Stimulated activated CD4-positive, alpha-beta T cell treated with anti-CD3 and anti-CD28 coated beads, Interleukin-2, amount 100 ng/mL, for 24 hours (primary cell): ENCODE measurements at places on chromosomes 16 and 17.

DNA sequence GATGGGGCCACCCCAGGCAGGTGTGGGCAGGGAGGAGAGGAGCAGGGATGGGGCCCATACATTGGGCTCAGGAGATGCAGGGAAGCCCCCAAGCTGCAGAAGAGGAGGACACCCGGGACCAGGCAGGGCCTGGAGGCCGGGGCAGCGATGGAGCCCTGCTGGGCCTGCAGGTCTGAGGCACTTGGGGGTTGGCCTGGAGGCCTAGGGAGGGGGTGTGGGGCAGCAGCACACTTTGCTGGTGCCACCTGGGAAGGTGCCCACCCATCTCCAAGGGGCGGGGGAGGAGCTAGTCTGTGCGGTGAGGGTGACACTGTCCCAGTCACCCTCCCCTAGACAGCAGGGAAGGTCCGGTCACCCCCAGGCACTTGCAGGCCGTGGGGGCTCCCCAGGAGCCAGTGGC lies 6.4 kb upstream of the CCDC57 start:
- DNase-seq = no peak

DNA sequence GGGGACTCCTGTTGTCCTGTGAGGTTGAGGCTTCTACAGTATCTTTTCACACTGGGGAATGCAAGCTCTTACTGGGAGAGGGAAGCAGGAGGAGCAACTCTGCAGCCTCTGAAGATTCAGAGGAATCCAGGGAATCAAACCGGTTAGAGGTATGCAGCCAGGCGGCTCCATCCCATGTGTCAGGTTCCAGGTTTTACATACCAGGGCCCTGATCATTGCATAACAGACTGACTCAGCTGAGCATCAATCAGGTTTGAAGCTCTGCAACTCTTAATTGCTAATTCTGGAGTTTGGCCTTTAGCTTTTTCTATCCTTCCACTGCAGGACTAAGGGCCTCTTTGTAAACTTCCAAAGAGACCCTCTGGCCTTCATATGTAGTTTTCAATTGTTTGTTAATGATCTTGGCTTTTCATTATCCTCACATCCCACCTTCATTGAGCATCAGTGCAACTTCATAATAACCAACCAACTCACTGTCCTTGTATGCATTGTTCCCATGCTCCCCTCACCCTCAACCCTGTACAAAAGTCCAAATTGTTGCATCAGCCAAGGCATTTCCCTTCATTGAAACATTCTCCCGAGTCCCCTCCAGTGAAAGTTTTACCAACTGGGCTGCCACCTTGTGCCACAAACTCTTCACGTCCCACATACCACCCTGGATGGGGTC lies 59.7 kb upstream of the DHX40 start:
- no peak for DNase-seq

DNA sequence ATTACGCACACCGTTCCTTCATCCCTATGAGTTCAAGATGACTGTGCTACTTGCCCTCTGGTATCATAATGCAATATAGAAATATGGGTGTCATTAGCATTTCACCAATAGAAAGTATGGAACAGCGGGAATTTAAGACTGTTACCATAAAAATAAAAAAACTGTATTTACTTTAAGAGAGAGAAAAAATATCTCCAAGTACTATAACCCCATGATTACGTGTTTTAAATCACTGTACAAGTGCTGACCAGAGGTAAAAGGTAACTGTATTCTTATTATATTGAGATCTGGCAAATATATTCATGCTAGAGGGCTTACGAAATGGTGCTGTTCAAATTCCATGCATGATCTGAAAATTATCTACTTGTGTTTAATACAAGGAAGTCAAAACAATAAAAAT lies 5.2 kb downstream of the SDR42E1 start:
- DNase-seq = no peak

GRCh38 chr16:81715358-81716196 lies 63.5 kb upstream of the PLCG2 start:
- no peak for DNase-seq

DNA sequence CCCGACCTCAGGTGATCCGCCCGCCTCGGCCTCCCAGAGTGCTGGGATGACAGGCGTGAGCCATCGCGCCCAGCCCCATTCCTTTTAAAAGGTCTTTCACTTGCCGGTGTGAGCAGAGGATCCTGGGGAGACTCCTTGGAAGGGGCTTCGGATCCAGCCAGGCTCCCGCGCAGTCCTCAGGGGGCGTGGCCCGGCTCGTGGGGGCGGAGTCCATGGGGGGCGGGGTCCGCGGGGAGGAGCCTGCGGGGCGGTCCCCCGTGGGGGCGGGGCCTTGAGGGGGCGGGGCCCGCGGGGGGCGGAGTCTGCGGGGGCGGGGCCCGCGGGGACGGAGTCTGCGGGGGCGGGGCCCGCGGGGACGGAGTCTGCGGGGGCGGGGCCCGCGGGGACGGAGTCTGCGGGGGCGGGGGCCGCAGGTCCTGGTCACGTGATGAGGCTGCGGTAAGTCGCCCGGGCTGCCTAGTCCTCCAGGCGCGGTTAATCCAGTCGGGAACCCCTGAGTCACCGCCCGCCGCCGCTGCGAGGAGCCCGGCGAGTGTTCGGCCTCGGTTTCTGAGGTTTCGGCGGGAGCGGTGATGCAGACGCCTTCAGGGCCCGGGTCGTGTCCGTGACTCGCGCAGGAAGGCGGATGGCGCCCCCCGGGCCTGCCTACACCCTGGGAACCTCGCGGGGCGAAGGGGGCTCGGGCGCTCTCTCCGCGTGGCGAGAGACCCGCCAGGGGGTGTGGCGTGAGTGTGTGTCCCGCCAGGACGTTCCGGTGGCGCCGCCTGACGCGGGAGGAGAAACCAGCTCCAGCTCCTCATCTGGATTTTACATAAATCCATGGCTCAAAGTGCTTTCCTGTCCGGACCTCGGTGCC lies 23.6 kb upstream of the ABR start:
- peak; percentile 65 for DNase-seq

GRCh38 chr16:84485255-84486010 lies 19.0 kb downstream of the MEAK7 start:
- DNase-seq = no peak

DNA sequence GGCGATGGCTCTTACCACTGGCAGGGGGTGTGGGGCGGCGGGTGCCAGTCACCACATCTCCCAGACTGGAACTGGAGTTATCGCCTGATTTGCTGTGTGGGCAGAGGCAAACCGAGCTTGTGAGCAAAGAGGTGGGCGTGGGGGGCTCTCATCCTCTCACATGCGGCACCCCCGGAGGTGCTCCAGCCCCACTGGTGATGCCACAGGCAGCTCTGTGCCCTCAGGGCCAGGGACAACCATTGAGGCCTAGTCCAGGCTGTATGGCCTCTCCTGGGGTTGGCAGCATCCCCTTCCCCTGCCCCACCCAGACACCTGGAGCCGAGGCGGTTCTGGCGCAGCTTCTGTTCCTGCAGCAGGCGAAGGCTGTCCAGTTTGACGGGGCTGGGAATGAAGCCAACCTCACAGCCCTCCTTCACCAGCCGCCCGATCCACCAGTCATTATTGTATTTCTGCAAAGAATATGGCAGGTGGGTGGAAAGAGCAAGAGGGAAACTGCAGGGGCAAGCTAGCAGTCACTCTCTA lies 10.9 kb downstream of the CACNB1 start:
- no peak for DNase-seq

DNA sequence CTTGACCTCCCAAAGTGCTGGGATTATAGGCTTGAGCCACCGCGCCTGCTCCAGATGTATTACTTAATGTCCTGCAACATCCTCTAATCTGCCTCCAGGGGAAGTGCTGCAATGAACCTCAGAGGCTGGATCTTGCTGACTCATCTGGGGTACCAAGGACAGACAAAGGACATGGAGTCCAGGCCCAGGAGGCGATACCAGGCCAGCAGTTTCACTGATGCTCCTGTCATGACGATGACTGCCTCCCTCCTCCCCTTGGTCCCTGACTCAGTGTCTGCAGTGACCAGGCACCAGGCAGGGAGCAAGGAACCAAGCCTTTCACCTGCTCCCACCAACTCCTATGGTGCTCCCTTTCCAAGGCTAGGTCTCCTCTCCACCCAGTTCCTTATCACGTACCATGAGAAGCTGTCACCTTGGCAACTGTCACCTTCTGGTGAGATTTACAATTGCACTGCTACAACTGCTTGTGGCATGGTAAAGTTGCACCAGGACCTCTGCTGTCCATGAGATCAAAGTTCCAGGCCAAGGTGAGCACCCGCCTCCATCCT lies 21.6 kb upstream of the PHOSPHO1 start:
- no peak for DNase-seq

GRCh38 chr17:8056232-8056975 lies 17.5 kb downstream of the ALOX15B start:
- DNase-seq = no peak

- DNase-seq = no peak
Observed at GRCh38 chr16:68823401-68824135, 19.8 kb upstream of the TANGO6 start.

DNA sequence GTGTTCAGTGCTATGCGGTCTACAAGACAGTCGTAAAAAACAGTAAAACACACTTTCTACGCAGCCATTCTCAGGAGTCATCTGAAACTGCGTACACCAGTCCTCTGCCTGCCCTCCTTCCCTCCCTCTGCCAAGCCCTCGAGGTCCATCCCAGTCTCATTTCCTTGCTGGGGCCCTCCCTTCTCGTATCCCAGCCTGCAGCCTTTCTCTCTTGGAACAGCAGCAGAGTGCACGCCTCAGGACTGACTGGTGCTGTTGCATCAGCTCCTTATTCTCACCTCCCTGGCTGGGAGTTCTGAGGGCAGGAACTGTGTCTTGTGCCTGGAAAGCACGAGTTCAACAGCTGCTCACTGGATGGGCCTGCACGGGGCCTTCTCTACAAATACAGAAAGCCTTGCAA lies 12.5 kb downstream of the FAHD1 start:
- no peak for DNase-seq

DNA sequence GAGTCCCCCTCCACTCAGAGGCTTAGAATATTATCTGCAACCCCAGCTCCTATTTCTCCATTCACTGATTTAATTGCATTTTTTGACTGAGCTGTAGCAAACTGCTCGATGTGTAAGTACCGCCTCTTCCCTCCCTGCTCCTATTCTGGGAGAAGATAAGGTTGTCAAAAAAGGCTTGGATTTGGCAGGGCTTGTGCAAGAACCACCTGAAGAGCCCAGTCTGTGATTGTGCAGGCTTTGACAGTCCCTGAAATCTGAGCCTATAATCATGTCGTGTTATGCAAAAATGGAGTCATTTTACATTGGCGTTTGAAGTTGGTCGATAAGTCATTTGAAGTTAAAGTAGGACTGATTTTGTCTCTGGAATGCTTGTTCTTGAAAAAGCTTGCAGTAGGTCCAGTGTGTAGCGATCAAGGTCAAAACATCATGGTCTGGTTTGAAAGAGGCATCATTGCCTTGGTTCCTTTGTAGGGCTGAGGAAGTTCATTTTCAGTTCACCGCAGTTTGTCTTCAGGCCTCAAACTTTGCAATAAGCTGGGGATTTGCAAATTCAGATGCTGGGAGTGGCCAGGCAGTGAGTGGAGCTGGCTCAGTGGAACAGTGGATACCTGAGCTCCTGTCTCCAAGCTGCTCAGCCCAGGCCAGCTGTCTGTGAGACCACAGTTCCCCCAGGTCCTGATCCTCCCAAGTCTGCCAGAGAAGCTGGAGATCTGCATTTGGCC lies 68.8 kb downstream of the KATNIP start:
- no peak for DNase-seq

GRCh38 chr17:973053-973452 lies 6.5 kb downstream of the NXN start:
- no peak for DNase-seq
